ENCODE measurements at places on chromosomes 2 and 18.

GRCh38 chr2:55123851-55124269, 73.6 kb upstream of the RTN4 start:
- DNase-seq: no peak

GRCh38 chr2:3604207-3604877, 9.4 kb downstream of the COLEC11 start:
- no peak for DNase-seq

DNA sequence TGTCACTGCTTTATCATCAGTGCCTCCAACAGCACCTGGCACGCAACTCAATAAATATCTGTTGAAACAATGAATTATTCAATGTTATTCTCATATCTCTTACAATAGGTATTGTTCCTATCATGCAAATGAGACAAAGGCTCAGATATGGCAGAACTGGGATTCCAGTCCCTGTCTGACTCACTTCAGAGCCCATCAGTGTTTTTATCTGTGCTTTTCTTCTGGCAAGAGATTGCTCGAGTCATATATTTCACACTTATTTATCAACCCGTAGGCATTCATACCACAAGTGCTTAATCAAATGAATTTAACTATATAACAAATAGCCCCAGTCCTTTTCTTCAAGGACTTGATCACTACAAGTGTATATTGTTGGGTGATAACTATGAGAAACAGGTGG, 76.4 kb upstream of the TSPYL6 start:
- no peak for DNase-seq

DNA sequence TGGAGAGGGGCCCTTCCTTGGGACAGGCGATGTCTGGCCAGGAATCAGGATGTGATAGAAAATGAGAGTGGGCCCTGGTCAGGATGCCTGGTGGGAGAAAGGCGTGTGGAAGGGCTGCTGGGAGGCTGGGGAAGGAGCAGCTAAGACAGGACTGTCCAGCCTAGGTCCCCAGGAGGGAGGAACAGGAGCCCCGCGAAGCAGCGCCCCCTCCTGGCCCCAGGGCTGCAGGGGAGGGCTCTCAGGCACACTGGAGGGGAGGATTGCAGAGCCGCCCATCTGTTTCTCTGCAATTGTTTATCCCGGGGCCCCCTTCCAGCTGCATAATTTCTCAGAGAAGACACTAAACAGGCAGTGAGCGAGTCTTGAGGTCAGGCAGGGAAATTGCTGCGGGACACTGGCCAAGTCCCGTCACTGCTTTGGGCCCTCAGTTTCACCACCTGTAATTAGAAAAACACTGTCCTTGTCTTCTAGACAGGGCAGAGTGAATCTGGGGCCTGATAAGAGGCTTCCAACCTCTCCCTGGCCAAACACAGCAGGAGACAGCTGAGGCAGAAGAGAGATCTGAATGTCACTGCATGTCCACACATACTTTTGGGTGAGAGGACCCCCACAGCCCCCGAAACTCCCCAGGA, 3.9 kb upstream of the NPPC start:
- no peak for DNase-seq

- no peak for DNase-seq
Measured at GRCh38 chr2:160507046-160507407, 13.4 kb upstream of the RBMS1 start.

DNA sequence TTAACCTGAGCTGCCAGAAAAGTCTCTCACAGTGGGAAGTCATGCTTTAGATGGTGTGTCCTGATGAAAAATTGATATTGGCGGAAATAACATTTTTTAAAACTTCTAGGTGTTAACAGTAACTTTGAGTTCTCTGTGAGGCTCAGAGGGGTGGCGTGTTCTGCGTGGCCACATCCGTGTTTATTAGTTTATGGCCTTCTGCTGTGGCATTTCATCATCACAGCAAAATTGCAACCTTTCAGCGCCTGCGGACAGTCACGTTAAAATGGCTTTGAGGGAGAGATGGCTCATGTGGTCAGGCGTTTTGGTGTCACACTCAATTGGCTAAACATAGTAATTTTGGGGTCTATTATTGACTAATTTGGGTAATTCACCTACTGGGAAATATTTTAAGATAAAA, 42.4 kb downstream of the KLHL29 start:
- no peak for DNase-seq

- no peak for DNase-seq
Measured at GRCh38 chr2:102977426-102978090, 215.7 kb downstream of the TMEM182 start.

DNA sequence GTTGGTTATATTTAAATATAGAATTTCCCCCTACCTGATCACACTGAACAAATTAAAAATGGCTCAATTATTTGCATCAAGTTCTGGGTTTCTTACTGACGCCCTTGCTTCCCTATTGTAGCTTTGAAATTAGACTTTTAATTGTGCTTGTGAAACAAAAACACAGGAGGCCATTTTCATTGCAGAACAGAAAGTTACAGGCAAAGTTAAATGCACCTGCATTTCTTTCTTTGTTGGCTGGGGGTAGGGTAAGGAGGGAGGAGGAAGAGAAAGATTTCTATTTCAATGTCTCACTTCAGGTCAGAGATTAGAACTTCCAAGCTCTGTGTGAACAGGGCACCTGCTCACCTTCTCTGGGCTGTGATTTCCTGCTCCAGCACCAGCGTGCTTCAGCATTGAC, 199.6 kb downstream of the BCL11A start:
- DNase-seq: no peak

DNA sequence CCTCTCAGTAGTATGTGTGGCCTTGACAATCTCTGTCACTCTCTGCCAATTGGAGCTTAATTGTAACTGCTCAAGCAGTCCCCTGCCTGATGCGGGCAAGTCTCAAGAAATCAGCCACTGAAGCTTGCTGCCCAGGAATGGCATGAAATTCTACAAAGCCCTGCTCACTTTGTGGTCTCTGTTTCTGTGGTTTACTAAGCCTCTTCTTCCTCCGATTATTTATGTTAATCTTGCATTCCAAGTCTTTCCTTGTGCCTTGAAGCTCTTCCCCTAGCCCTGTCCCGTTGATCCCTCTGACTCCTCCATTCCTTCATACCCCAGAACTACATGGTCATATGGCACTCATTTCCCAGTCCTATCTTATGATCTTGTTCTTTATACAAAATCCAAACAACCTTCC, 489.3 kb upstream of the CHST9 start:
- no peak for DNase-seq

DNA sequence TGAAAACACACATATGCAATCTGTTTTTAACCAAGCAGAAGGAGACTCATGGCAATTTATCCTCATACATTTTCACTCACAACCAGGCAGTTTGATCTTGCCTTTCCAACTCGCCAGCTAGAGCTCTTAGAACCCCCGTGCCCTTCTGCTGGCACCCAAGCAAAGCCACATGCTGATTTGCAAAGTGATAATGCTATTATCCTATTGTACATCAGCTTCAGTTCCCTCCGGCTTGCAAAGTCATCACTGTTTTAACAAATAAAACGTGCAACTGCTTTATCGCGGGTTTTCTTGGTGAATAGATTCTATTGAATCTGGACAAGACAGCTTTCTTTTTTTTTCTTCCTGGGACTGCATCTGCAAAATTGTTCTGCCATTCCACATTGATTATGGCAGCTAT, 314.6 kb downstream of the LNPK start:
- DNase-seq: no peak

DNA sequence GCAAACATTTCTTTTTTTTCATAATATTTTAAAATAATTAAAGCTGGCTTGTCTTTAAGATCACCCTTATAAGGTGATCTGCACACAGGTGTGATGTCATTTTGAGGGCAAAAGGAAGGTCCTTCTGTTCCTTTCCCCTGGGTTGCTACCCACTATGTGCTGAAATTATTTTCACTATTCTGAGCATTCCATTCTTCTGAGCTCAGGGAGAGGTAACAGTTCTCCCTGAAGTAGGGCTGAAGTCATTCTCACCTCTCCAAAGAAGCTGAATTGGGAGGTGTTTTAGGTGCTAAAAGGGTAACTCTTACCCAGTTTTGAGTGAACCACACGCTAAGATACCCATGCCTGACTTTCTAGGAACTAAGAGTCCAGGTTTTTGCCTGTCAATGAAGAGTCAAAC, 247.6 kb downstream of the SLC4A3 start:
- DNase-seq: no peak

- no peak for DNase-seq
Measured at GRCh38 chr2:492178-492577, 185.0 kb downstream of the TMEM18 start.

GRCh38 chr2:105691947-105692390, 52.7 kb upstream of the NCK2 start:
- no peak for DNase-seq

DNA sequence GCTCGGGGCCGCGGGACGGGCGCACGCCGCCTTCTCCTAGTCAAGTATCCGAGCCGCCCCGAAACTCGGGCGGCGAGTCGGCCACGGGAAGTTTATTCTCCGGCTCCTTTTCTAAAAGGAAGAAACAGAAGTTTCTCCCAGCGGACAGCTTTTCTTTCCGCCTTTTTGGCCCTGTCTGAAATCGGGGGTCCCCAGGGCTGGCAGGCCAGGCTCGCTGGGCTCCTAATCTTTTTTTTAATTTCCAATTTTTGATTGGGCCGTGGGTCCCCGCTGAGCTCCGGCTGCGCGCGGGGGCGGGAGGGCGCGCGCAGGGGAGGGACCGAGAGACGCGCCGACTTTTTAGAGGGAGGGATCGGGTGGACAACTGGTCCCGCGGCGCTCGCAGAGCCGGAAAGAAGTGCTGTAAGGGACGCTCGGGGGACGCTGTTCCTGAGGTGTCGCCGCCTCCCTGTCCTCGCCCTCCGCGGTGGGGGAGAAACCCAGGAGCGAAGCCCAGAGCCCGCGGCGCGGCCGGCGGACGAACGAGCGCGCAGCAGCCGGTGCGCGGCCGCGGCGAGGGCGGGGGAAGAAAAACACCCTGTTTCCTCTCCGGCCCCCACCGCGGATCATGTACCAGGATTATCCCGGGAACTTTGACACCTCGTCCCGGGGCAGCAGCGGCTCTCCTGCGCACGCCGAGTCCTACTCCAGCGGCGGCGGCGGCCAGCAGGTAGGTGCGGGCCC, 617 bp downstream of the FOSL2 start:
- DNase-seq: no peak

DNA sequence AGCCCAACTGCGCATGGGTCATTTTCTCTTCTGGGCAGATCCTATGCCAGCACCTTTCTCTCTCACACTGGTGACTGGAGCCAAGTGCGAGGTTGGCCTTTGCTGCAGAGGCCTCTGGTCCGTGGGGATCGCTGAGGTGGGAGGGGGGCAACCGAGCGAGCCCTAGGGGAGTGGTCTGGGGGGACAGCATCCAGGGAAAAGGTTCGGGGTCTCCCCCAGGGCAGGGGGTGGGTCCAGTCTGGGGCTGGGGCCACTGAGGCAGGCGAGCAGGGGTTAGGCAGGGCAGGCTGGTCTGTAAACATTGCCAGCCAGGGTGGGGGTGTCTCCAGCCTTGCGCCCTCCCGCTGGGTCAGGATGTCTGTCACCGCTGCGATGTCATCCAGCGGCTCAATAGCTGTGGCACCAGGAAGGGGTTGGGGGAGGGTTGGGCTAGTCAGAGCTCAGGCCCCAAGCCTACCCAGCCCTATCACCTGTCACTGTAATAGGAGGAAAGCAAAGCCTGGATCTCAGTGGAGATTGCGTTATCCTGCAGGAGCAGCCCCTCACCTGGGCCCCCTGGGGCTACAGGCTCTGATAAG, 4.7 kb downstream of the WDR54 start:
- no peak for DNase-seq

GRCh38 chr2:42930025-42930581, 137.7 kb upstream of the HAAO start:
- no peak for DNase-seq
